HuH-7 (cell line): ENCODE measurements at places on chromosomes 1 and 21.

DNA sequence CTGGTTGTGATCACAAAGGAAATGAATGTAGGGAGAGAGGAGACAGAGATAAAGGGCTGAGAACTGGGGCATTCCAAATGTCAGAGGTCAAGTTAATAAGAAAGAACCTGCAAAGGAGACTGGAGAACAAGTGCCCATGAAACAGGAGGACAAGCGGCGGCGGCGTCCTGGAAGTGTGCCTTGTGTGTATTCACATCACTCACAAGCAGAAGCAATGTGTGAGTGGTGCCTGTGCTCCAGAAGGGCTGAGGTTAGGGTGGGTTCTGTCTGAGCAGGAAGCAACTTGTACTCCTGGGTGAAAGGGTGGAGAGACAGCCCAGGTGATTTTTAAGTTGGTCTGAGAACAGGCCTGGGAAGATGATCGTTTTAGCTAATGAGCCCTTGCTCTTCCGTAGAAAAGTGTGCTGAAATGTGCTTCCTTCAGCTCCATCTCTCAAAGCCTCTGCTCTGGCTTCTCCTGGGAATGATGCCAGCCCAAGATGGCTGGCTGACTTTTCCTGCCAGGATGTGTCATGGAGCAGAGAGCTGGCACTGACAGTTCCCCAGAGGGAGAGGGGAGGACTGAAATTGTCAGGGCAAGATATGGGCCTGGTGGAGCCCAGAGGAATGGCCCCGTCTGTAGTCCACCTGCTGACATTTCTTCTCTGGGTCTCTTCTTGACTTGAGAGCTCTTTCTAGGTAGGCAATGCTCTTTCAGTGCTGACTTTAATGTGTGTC lies 25.1 kb upstream of the PLEKHA6 start:
- no peak for DNase-seq

GRCh38 chr1:87650306-87650705 lies 321.6 kb downstream of the LMO4 start:
- DNase-seq = no peak

GRCh38 chr1:70142075-70142474 lies 63.3 kb downstream of the LRRC40 start:
- DNase-seq = no peak

DNA sequence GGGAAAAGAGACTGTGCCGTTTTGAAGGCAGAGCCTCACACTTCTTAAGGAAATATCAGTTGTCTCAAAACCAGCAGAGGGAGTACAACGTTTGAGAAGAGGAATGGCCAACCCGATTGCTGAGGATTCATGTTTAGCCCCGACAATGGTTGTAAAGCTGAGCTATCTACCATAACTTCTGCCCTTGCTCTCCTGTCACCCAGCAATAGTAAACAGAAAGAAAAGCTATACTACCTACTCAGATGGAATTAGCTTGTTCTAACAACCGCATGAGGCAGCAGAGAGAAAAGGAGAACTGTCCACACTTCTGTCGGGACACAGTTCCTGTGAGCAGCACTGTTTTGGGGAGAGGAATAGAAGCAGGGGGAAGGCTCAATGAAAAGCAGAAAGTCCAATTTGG lies 91.2 kb downstream of the SLC45A1 start:
- DNase-seq = no peak

- no peak for DNase-seq
Observed at GRCh38 chr1:150221552-150221951, 14.4 kb downstream of the ANP32E start.
